ENCODE measurements at places on chromosomes 1 and 21.
A peak's percentile ranks its signal among the peaks of the same experiment; 100 is the strongest.

DNA sequence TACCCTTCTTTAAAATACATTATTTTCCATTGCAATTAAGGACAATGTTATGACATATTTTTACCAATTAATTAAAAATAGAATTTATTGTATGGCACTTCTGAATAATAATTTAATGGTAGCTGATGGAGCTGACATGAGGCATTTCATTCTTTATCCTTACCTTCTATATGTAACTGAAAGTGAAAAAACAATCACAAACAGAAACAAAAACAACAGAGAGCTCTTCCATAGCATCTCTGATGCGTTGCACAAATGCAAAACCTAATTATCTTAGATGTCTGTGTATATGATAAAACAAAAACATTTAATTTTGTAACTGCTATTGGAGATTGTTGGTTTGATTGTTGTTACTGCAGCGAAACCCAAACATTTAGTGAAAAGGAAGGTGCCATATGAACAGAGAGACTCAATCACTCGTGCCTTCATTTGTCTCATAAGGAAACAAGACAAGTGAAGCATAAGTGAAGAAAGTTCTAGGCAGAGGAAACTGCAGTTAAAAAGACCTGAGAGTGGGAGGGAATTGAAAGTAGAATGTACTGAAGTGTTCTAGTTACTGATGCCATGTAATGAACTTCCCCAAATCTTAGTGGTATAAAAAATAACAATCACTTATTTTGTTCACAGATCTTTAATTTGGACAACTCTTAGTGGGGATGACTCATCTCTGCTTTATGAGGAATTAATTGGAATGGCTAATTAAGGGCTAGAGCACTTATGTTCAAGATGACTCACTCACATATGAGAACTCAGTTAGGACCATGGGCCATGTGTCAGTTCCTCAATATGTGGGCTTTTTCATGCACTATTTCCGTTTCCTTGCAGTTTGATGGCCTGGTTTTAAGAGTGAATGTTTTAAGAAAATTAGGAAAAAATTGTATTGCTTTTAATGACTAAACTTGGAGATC lies 245.0 kb upstream of the OLFM3 start:
- DNase-seq, result no peak

GRCh38 chr1:47328992-47329391 lies 4.6 kb upstream of the CMPK1 start:
- no peak for DNase-seq

- no peak for DNase-seq
Observed at GRCh38 chr1:15577691-15578090, 7.2 kb downstream of the AGMAT start.

- DNase-seq, result no peak
Observed at GRCh38 chr1:229222081-229222480, 48.8 kb upstream of the RAB4A start.

- no peak for DNase-seq
Observed at GRCh38 chr1:40948741-40949443, 30.6 kb upstream of the CTPS1 start.

DNA sequence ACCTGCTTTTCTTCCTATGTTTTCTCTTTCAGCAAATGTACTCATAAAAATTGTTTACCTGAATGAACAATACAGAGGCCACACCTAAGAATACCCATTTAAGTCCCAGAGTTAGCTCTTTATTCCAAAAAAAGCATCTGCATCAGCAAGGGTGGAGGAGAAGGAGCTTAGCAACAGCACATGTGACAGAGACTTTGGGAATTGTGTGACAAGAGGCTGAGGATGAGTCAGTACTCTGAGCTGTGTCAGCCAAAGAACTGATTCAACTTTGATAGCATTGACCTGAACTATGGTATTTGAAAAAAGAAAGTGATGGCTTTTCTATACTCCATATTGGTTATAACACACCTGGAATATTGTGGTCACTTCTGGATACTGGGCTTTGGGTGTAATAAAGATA lies 162.7 kb downstream of the ZNF648 start:
- no peak for DNase-seq

DNA sequence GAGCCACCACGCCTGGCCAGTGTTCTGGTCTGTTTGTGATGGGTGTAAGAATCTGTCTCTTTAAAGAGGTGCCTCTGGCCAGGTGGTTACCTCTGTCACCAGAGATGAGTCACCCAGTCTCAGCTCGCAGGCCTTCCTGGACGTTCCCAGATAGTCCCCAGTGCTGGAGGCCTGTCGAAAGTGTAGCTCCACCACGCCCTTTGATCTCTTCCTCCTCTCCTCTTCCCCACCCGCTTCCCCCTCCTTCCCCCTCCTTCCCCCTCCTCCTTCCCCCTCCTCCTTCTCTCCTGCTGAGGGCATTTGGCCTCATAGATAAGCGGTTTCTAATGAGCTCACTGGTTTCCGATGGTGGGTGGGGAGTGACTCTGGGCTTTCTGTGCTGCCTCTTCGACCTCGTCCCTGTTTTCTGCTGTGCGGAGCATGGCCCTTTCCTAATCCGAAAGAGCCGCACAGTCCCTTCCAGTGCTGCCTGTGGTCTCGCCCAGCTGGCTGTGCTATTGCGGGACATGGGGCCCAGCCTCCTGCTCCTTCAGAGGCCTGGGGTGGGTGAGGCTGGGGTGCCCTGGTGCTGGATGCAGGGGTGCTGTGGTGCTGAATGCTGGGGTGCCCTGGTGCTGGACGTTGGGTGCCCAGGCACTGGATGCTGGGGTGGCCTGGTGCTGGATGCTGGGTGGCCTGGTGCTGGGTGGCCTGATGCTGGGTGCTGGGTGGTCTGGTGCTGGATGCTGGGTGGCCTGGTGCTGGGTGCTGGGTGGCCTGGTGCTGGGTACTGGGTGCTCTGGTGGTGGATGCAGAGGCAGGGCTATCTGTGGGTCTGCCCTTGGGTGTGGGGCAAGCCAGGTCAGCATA lies 19.2 kb downstream of the AGPAT3 start:
- DNase-seq, result no peak

GRCh38 chr1:64304823-64305222 lies 101.4 kb downstream of the UBE2U start:
- no peak for DNase-seq

DNA sequence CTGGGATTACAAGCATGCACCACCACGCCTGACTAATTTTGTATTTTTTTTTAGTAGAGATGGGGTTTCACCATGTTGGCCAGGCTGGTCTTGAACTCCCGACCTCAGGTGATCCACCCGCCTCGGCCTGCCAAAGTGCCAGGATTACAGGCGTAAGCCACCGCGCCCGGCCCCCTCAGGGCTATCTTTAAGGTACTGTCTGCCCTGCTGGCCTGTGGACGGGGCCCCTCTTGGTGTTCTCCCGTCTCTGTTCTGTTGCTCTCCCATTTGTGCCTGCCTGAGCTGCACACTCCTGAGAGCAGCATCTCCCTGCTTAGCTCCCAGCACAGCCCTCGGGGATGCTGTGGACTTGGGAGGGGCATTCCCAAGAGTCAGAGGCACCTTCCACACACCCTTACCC lies 13.9 kb downstream of the MYBPH start:
- no peak for DNase-seq

DNA sequence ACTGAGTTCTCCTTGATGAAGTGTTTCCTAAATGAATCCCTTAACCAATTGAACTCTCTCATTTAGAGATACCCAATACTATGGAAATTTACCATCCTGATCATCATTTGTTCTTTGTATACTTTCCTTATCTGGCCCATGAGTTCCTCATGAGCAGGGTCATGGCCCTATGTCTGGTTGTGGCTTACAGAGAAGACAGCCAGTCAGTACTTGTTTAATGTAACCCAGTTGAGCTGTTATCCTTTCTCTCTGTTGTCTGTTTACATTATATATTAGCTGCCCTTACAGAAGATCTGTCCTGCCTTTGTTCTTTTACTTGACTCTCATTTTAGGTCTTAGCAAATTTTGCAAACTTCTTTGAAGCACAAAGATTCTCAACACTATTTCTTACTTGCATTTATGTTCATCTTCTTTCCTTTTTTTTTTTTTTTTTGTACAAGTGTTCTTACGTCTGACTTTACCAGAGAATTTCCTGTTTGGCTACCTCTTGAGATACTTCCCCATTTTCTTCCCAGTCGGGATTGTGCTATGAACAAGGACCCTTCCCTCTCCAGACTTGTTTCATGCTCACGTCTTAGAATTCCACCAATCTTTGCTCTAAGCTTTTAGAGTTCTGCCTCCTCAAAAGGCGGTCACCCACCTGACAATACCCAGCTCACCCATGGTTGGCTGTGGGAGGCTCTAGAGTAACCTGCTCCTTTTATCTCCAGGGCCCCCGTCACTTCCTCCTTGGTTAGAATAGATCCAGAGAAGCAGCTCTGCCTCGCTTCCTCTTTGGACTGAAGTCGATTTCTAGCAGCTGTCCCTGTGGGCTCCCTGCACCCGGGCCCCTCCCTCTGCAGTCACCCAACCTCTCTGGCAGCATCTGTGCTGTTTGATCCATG lies 53.6 kb upstream of the RUNX1 start:
- peak; percentile 81 for DNase-seq

- no peak for DNase-seq
Observed at GRCh38 chr1:218802799-218803198, 370.9 kb upstream of the LYPLAL1 start.

DNA sequence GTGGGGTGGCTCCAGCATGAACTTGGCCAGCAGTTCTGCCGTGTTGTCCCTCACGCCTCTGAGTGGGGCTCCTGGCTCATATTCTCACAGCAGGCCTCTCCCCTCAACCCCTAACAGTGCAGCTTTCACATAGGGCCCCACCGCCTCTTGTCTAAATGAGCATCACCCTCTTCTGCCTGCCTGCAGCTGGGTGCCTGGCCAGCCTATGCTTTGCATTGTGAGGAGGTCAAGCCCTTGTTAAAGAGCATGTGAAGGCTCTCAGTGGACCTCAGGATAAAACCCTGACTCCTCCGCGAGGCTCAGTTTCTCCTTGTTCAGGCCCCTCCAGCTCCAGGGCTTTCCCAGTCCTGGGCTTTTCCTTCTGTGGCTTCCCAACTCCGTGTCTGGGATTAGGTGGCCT lies 34.8 kb downstream of the CRYAA start:
- DNase-seq, result no peak

GRCh38 chr1:241957692-241958494 lies at the start of gene BECN2:
TSS of gene BECN2 (plus strand) at chr1:241957767. CDS start at chr1:241957767, 0 bp downstream.
- no peak for DNase-seq

DNA sequence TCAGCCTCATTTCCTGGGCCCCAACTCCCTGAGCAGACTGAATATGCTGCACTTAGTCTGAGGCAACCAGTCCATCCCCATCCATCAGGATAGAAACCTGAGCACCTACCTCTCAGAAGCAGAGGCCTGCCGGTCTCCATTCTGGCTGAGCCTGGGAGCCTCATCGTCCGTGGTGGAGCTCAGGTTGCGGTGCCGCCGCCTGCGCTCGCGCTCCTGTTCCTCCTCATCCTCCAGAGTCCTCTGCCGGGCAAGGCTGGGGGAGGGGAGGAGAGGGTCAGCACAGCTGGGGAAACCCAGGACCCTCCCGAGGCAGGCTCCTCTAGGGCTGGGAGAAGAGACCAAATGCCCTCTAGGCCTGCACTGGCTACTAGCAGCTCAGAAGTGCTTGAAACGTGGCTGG lies 10.1 kb downstream of the LAD1 start:
- DNase-seq, result no peak

- no peak for DNase-seq
Observed at GRCh38 chr1:59816318-59816878, 1.6 kb downstream of the HOOK1 start.

DNA sequence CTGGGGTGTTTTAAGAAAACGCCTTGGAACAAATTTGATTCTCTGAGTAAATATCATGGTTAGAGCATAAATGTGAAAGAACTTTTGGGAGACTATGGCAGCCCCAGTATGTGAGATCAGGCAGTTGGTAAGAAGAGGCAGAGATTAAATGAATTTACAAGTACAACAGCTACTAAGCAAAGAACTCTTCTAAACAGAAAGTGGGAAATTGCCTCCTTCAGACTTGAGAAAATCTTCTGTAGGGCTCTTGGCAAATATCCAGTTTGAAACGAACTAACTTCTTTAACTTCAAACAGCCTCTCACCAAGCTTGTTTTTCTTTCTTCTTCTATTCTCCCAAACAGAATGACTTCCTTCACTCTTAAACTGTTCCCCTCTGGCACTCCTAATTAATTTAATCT lies 337.7 kb downstream of the SIPA1L2 start:
- DNase-seq, result no peak

DNA sequence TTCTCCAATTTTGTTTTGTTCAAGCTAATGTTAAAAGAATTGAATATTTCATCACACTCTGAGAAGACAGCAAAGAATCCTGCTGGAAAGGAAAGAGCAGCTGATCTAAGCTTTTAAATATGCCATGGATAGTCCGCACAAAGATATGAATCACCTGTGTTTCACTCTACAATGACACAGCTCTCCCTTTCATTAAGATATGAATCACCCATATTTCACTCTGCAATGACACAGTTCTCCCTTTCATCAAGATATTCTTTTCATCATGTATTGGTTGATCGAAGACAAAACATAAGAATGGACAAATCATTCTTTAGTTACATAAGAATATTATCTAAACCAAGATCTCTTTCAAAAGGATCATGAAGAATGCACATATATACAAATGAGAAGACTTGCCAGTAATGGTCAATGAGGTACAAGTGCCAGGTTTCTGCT lies 367.3 kb downstream of the SMYD3 start:
- no peak for DNase-seq

- no peak for DNase-seq
Observed at GRCh38 chr1:151370211-151370911, 2.1 kb downstream of the SELENBP1 start.

GRCh38 chr1:1593834-1594601 lies 5.9 kb downstream of the FNDC10 start:
- no peak for DNase-seq

GRCh38 chr1:209879539-209879938 lies 51.8 kb downstream of the UTP25 start:
- no peak for DNase-seq

DNA sequence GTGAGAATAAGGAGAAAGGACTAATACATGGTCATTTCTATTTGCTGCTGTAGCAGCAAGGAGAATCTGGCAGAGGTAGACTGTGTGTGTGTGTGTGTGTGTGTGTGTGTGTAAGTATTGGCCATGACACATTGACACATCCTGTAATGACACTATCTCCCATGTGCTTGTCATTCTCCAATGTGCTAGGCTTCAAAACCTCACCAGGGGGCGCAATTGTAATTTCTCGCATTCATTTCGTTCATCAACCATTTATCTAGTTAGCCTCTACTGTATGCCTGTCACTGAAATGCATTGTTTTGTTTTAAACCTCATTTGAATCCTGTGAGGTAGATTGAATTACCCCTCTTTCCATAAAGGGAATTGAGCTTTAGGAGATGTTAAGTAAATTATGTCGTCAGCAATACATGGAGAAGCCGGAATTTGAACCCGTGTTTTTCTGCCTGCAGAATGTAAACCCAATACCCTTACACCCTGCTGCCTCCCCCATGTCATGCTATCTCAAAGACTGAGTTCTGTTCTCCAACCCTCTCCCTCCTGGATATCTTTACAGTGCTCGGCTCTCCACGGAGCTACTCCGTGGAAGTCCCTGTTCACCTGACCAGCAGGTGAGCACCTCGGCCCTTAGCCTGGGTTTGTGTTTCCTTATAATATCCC lies 100.8 kb downstream of the UCK2 start:
- DNase-seq, result no peak

GRCh38 chr1:178634445-178634844 lies 90.6 kb upstream of the RALGPS2 start:
- no peak for DNase-seq

GRCh38 chr1:105260001-105260400 lies 1510.3 kb downstream of the AMY1C start:
- DNase-seq, result no peak

Measured in cardiac septum (tissue), 1 donor.